ENCODE measurements at places on chromosomes 6 and 20. TPM values are rescaled to one million over a fixed set of nuclear protein-coding genes. Genes with fewer than 3 reads are reported as not detected.

Gene NOX3
- 0.12 TPM for polyA plus RNA-seq

Gene EMILIN3
- polyA plus RNA-seq, result 0.27 TPM

Gene THEMIS
- not detected for polyA plus RNA-seq

Gene LCA5
- polyA plus RNA-seq, result 0.84 TPM
